ENCODE measurements at places on chromosomes 6 and 20.

- no peaks in the 10 kb centered on the region for H3K36me3 ChIP-seq
- DNase-seq: no peak
- peaks cover 66% of the 10 kb centered on the region for H3K4me1 ChIP-seq
- H3K4me3 ChIP-seq: no peak overlapping the region
- H3K27ac ChIP-seq: no peak overlapping the region
Observed at GRCh38 chr6:108618623-108619152, 58.0 kb downstream of the FOXO3 start.

DNA sequence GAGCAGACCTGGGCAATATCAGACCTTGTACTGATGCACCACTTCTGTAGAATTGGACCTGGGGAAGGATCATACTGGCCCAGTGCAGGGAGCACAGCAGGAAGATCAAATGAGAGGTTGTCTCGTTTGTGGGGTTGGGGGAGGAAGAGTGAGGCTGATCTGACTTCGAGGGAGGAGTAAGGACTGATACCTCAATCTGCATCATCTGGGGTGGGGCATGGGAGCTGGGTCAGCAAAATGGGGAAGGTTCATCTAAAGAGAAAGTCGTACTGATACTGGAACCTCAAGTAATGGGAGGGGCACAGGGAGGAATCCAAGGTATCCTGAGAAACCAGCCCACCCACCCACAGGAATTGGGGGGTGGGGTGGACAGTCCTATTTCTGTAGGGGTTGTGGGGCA, 3.7 kb downstream of the RNF39 start:
- peaks cover 39% of the 10 kb centered on the region for H3K36me3 ChIP-seq
- peaks cover 63% of the 10 kb centered on the region for H3K27me3 ChIP-seq
- peaks cover 57% of the 10 kb centered on the region for H3K4me1 ChIP-seq
- H3K27ac ChIP-seq: no peak overlapping the region
- no peak overlapping the region for H3K4me3 ChIP-seq

DNA sequence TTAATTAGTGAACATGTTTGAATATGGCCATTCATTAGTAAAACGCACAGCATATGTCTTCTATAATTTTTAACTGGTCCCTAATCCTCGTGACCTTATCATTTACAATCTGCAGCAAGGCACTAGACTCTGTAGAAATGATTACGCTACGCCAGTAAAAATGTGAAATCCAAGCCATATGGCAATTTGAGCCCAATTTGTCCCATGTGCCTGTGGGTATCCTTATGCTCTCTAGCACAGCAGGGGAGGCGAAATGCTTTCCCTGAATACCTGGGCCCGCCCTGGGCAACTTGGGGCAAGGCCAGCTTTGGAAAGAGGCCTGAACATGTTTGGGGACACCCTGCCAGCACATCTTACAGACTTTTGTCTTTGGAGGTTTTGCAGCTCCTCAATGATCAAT, 122.7 kb upstream of the AGPAT4 start:
- DNase-seq: no peak
- H3K36me3 ChIP-seq: no peaks in the 10 kb centered on the region
- no peaks in the 10 kb centered on the region for H3K4me1 ChIP-seq
- no peak overlapping the region for H3K4me3 ChIP-seq
- H3K27ac ChIP-seq: no peak overlapping the region
- H3K27me3 ChIP-seq: no peaks in the 10 kb centered on the region

- no peaks in the 10 kb centered on the region for H3K27me3 ChIP-seq
- peak overlapping the region; percentile 86 for H3K4me3 ChIP-seq
- peaks cover 53% of the 10 kb centered on the region for H3K4me1 ChIP-seq
- peaks cover 28% of the 10 kb centered on the region for H3K36me3 ChIP-seq
- peak; percentile 58 for DNase-seq
- H3K27ac ChIP-seq: peak overlapping the region; percentile 99
Observed at GRCh38 chr6:111605100-111605751, 452 bp downstream of the TRAF3IP2 start.

DNA sequence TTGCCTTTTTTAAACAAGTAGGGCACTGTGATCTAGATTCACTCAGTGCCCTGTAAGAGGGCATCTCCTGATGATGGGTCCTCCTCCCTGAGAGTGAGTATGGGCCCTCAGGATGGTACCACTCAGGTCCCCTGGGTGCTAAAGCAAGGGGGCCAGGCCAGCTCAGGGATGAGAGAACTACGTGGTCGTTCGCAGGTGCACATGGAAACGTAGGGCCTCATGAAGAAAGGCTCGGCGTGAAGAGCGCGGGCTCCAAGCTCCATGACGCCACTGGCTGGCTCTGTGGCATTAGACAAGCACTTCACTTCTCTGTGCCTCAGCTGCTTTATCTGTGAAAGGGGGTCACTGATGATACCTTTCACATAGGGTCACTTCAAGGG, 50.7 kb downstream of the SYNJ2 start:
- peaks cover 26% of the 10 kb centered on the region for H3K4me1 ChIP-seq
- no peaks in the 10 kb centered on the region for H3K27me3 ChIP-seq
- no peak overlapping the region for H3K4me3 ChIP-seq

DNA sequence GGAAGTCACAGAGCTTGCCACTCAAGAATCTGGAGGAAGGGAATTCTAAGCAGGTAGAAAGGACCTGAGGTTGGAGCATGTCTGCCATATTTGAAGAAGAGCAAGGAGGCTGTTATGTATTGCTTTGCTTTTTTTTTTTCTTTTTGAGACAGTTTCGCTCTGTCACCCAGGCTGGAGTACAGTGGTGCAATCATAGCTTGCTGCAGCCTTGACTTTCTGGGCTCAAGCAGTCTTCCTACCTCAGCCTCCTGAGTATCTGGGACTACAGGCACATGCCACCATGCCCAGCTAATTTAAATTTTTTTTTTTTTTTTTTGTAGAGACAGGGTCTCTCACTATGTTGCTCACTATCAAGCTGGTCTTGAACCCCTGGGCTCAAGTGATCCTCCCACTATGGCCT, 40.8 kb downstream of the ORC3 start:
- peaks cover 2% of the 10 kb centered on the region for H3K4me1 ChIP-seq
- no peak for DNase-seq
- no peaks in the 10 kb centered on the region for H3K27me3 ChIP-seq

- DNase-seq: no peak
- H3K4me3 ChIP-seq: no peak within 1 kb of the TSS
- H3K36me3 ChIP-seq: no peaks in the 10 kb centered on the region
- H3K27ac ChIP-seq: no peak within 1 kb of the TSS
- H3K27me3 ChIP-seq: peaks cover 9% of the 10 kb centered on the region
- H3K4me1 ChIP-seq: no peaks in the 10 kb centered on the region
Observed at GRCh38 chr20:44355498-44356352, at the start of gene HNF4A. TSS of gene HNF4A (plus strand) at chr20:44355699. CDS start at chr20:44355805, 106 bp downstream.

GRCh38 chr6:2857185-2857579, 15.5 kb upstream of the SERPINB1 start:
- peaks cover 7% of the 10 kb centered on the region for H3K36me3 ChIP-seq
- peaks cover 93% of the 10 kb centered on the region for H3K4me1 ChIP-seq
- no peaks in the 10 kb centered on the region for H3K27me3 ChIP-seq
- DNase-seq: no peak

GRCh38 chr6:37607944-37608343, 89.7 kb downstream of the MDGA1 start:
- H3K4me3 ChIP-seq: no peak overlapping the region
- H3K4me1 ChIP-seq: no peaks in the 10 kb centered on the region
- DNase-seq: no peak

DNA sequence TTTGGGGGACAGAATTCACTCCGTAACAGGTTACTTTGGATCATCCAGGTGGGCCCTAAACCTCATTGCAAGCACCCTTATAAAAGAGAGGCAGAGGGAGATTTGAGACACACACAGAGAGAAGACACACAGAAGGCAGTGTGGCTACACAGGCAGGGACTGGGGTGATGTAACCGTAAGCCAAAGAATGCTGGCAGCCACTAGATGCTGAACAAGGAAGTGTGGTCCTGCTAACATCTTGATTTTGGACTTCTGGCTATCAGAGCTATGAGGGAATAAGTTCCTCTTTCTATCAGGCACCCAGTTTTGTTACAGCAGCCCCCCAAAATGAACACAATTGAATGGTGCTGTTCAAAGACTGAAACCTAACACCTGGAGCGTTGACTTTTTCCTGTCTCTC, 191.3 kb upstream of the MYLIP start:
- H3K27me3 ChIP-seq: peaks cover 11% of the 10 kb centered on the region
- H3K4me3 ChIP-seq: no peak overlapping the region
- DNase-seq: no peak

DNA sequence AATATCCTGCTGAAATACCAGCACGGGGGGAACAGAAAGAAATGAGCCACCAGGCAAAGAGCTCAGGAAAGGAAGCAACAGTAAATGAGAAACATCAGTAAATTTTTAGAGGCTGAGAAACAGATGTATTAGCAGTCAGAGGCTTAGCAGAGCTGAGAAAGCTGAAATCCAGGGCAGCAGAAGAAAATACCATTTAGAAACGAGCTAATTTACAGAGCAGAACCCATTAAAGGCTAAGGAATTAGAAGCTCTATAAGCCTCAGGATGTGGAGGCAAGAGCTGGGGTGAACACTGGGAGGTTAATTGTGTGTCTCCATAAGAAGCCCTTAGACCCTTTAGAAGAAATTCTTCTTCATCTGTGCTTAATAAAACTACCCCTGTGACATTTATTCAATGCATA, 178.6 kb upstream of the RGS17 start:
- no peak overlapping the region for H3K4me3 ChIP-seq
- H3K4me1 ChIP-seq: no peaks in the 10 kb centered on the region
- H3K27ac ChIP-seq: no peak overlapping the region
- H3K27me3 ChIP-seq: no peaks in the 10 kb centered on the region

GRCh38 chr6:126701676-126702560, 362.0 kb downstream of the CENPW start:
- no peak overlapping the region for H3K4me3 ChIP-seq
- no peaks in the 10 kb centered on the region for H3K36me3 ChIP-seq
- no peaks in the 10 kb centered on the region for H3K4me1 ChIP-seq
- no peak for DNase-seq
- no peak overlapping the region for H3K27ac ChIP-seq
- H3K27me3 ChIP-seq: no peaks in the 10 kb centered on the region

DNA sequence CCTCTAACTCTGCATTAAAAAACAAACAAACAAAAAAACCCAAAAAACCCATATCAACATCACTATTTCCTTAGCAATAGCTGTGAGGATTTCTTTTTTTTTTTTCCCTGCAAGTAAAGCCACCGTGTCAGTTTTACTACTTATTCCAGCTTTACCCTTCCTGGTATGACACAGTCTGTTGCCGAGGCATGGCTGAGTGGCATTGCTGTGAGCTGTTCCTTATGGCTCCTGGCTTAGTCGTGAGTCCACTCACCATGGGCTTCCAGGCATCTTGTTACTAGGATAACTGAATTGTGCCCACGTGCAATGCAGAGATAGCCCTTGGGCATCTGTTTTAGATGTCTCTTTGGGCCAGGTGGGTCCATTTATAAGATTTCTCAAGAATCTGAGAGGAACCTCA, 84.8 kb downstream of the LRRC1 start:
- peaks cover 5% of the 10 kb centered on the region for H3K36me3 ChIP-seq
- no peak overlapping the region for H3K27ac ChIP-seq
- no peak for DNase-seq

DNA sequence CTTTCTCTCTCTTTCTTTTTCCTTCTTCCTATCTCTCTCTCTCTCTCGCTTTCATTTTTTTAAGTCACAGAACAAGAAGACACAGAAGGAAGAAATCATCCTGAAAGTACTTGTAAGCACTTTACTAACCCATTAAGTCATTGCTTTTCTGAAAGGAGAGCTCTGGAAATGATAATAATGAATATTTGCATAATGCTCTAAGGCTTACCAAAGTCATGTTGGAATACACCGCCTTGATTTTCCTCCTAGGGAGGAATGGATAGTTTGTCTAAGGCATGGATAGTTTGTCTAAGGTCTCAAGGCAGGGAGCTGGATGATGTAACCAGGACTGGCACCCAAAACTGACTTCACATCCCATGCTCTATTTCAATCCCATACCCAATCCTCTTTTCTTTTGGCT, 12.9 kb upstream of the CTCFL start:
- peaks cover 58% of the 10 kb centered on the region for H3K27me3 ChIP-seq
- DNase-seq: no peak
- H3K4me1 ChIP-seq: no peaks in the 10 kb centered on the region
- H3K36me3 ChIP-seq: no peaks in the 10 kb centered on the region
- H3K27ac ChIP-seq: no peak overlapping the region
- no peak overlapping the region for H3K4me3 ChIP-seq

- DNase-seq: no peak
- H3K36me3 ChIP-seq: peaks cover 90% of the 10 kb centered on the region
- H3K27ac ChIP-seq: peak overlapping the region; percentile 80
Observed at GRCh38 chr6:159754959-159755914, 6.6 kb upstream of the ACAT2 start.

DNA sequence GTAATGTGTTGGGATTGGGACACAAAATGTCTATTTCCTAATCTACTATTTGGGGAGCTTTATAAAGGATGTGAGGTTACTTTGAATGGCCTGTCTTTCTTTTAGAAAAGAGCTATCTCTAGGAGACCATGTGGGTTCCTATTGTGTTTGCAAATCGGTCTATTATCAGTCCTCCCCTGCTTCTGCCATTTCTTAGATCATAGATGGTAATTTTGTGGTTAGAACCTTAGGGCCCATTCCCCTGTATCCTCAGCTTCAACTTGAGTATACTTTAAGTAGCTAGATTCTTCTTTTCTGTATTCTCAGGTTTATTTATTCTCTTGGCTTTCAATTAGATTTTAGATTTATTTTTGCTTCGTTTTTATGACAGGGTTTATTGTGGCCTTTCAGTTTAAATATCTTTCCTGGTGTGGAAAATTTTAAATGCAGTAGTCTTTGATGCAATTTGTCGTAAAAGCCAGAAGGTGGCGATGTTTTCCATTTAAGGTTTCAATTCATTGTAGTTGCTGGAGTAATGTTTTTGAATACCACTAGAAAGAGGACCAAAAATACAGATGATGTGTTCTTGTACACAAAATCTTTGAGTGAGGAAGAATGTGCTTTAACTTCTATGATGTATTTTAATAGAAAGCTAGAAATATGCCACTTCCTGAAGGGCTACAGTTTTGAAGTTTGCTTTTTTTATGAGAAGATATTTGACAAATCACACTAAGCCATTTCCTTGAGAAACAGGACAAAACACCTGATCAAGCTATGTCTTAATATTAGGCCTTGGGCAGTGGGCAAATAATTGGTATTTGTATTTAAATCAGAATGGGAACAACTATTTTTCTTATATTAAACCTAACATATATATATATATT, 20.3 kb downstream of the TBPL1 start:
- DNase-seq: no peak
- peak overlapping the region; percentile 2 for H3K27ac ChIP-seq
- no peak overlapping the region for H3K4me3 ChIP-seq
- H3K27me3 ChIP-seq: no peaks in the 10 kb centered on the region
